ENCODE measurements at places on chromosomes 7 and 10.

DNA sequence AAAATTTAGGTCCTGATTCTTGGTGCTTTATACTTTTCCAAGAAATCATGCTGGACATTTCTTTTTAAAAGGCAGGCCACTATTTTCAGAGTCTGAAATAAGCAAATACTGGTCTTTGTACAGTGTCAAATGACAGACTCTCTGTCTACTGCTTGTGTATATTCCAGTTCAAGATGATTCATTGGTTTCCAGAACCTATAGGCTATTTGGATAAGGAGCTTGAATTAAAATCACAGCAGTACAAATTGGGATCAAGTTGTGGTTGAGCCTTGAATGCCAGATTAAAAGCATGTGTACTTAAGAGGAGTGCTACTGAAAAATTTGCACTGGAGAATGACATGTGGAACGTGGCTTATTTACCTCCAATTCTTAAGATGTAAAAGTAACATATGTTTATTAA lies 10.7 kb downstream of the KMT2E start:
- DNase-seq: no peak

GRCh38 chr10:6520138-6520537 lies 59.9 kb downstream of the PRKCQ start:
- DNase-seq: no peak

DNA sequence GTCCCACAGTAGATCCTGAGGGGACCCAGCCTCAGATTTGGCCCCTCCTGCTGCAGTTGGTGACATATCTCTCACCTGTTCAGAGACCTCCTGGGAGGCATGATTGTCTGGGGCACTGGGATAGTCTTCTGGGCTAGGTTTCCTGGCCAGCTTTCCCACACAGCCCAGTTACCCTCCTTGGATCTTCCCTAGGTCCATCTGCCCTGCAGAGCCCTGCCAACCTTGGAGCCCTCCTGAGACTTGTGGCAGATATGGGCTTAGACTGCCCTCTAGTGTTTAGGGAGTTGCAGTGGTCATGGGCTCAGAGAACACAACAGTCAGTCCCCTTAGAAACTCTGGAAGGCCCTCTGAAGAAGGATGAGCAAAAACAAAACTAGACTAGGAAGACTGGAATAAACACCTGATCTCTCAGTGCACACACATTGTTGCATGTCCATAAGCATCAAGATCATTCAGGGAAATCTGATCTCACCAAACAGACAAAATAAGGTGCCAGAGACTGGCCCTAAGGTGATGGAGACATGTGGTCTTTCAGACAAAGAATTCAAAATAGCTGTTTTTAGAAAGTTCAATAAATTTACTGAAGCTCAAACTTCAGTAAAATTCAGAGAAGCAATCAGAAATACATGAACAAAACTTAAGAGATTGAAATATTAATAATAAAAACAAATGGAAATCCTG lies 324.6 kb downstream of the ATRNL1 start:
- DNase-seq: no peak

GRCh38 chr7:121371883-121372282 lies 24.2 kb downstream of the FAM3C start:
- no peak for DNase-seq

GRCh38 chr10:88194961-88195367 lies 331.5 kb downstream of the PTEN start:
- DNase-seq: no peak

DNA sequence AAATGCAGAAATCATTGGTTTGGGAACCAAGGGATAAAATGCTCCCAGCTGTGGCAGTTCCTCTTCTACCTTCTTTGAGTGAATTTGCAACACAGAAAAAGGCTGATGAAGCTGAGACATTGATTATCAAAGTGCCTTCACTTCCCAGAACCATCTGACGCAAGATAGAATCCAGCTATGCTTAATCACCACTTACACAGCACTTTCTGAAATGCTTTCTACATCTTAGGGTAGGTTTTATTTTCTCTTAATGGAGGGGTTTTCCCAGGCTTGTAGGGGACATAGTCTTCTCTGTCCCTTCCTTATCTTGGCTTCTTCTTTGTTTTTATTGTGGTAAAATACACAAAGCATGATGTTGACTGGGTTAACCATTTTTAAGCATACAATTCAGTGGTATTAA lies 332.6 kb upstream of the ZNF32 start:
- DNase-seq: no peak

DNA sequence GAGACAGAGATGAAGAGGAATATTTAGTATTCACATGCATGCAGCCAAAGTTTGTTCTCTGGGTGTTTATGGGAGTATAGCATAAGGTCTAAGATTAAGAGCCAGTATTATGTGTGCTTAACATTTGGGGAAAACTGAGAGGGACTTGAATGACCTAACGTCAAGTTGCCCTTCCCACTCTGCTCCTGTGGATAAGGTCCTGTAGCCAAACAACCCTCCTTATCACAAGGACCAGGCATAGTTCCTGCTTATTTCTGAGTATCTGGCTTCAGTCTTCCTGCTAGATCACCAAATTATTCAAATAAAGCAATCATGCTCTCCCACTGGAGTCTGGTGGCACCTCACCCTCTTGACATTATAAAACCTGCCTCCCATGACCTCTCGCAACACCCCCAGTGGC lies 137.9 kb upstream of the SEMA3E start:
- DNase-seq: no peak

GRCh38 chr7:106568680-106569499 lies 92.1 kb downstream of the CCDC71L start:
- DNase-seq: no peak

DNA sequence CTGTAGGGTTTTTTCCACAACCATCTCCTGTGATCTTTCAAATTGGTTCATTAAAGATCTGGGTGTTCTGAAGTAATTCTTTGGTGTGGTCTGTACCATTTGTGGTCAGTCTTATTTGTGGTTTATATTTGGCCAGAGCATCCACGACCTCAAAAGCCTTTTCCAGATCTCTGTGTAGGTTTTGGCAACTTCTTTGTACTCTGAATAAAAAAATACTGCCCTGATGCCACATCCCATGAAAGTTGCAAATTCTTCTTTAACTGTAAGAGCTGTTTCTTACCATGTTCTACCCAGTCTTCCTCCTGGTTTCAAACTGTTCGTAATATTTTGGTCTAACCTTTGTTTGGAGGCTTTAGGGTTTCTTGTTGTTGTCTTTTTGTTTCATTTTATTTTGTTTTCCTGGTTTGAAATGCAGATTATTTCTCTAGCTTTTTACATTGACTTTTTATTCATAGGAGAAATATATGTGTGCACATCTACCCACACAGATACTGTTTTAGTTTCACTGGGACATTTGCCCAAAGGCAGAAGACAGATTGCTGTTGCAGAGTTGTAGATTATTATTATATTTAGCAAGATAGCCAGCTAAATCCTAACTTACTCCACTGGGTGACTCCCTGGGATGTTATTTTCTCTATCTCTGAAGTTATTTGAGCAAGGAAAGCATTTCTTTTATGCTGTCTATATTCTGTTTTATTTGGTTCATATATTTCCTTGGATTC lies 123.2 kb upstream of the SAMD8 start:
- no peak for DNase-seq

GRCh38 chr10:45553613-45554012 lies 119.0 kb downstream of the ZFAND4 start:
- no peak for DNase-seq

GRCh38 chr7:31735991-31736982 lies 49.3 kb downstream of the PPP1R17 start:
- DNase-seq: no peak
